Activated CD8-positive, alpha-beta memory T cell treated with anti-CD3 and anti-CD28 coated beads for 1 hour (primary cell): ENCODE measurements at places on chromosomes 5 and 9.
A peak's percentile ranks its signal among the peaks of the same experiment; 100 is the strongest.

GRCh38 chr5:57696825-57697570 is 214.4 kb upstream of the ACTBL2 start:
- no peak for DNase-seq

DNA sequence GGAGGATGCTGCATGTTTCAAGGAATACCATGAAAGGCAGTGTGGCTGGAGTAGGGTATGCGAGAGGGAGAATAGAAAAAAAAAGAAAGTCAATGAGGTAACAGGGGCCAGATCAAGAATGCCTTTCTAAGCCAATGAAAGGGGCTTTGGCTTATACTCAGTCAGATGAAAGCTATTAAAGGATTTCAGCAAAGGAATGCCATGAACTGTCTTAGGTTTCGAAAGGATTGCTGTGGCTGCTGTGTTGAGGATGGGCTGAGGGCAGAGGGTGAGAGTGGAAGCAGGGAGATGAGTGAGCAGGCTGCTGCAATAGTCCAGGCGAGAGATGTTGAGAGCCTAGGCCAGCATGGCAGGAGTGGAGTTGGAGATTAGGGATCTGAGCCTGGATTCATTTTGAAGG is 135.4 kb upstream of the CKMT2 start:
- no peak for DNase-seq

GRCh38 chr5:154374264-154374663 is 71.5 kb upstream of the SAP30L start:
- no peak for DNase-seq

- no peak for DNase-seq
These were observed 5.0 kb downstream of the NSMF start for GRCh38 chr9:137454145-137454596.

DNA sequence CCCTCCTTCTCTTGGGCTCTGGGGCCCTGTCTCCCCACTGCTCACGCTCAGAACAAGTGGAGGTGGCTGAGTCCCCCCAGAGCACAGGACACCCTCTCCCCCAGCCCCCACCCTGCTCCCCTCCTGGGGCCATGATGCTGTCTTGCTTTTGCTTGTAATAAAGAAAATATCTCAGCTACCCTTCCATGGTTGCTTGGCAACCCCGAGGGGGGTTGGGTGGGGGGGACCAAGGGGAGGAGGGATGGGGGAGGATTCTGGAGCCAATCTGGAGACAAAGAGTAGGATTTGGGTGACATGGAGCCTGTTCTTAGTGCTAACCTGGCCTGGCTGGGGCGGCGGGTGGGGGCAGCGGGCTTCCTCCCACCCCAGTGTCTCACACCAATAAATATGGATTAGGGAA is 16.1 kb upstream of the CERCAM start:
- no peak for DNase-seq

- DNase-seq: no peak
These were observed 108.9 kb upstream of the POU5F2 start for GRCh38 chr5:93850311-93850710.

DNA sequence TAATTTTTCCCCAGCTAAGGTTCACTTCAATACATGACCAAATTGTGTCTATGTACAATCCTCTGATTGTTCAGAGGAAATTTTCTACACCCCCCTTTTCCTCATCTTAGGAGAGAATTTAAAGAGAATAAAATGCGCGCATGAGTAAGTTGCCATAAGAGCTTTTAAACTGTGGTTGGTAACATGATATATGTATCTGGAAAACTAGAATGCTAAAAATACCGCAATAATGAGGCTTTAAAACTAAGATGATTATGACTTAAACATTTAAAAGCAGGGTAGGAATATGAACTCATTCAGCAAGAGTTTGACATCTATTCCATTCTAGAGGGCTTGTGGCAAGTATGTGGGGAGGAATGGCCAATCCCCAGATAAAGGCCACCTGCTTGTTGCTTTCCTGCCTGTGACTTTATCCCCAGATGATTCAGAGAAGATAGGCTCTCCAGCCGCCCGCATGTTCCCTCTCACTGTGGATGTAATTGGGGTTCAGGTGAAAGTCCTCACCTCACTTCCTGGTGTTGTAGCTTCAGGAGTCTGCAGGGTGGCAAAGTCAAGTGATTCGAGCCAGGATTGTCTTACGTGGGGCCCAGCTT is 26.5 kb upstream of the BASP1 start:
- no peak for DNase-seq

GRCh38 chr9:109100543-109101201 is 19.1 kb downstream of the TMEM245 start:
- no peak for DNase-seq

DNA sequence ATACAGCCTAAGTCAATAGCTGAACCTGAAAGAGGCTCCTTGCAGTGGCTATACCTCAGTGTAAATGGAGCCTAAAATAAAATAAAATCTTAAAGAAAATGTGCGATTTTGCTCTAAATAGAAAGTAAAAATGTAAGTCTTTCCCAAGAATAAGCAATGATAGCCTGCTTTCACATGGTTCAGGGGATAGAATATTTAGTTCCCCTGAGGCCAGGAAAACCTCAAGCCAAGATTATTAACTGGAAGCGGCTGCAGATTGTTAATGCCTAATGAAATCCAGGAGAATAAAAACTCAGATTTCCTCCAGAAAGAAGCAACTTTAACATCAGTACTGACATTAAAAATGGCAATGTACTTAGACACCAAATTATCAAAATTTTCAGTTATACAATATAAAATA is 463.7 kb downstream of the CYLC2 start:
- DNase-seq: no peak

DNA sequence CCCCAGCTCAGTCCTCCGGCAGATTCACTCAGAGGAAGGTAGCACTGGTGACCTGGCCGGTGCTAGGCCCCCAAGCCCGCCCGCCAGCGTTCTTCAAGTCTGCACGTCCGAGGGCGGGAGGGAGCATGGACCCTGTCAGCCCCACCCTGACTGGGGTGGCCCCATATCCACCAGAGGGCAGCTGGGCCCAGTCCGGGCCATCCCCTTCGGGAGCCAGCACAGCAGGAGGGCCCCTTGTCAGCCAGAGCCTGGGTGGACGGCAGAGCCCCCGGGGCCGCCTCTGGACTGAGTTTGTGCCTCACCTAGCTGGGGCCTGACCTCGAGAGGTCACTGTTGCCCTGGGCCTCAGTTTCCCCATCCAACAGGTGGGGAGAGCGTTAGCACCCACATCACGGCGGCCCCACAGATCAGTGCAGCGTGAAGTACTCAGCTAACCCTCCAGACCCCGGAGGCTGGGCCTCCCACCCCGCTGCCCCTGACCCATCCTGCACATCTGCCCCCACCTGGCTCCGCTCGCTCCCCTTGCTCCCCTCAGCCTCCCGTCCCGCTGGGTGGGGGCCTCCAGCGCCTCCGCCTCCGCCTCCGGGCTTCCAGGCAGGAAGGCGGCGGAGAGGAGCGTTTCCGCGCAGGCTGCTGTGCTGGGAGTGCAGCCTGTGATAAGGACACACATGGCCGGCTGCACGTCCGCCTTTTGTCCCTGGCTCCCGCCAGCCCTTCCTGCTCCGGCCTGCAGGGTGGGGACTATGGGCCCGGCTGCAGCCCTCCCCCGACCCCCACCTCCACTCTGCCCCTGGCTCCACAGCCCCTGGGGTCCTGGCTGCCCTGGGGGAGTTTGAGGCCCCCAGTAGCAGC is 16.6 kb upstream of the EGFL7 start:
- no peak for DNase-seq

- no peak for DNase-seq
These were observed 44.6 kb upstream of the SHOC1 start for GRCh38 chr9:111839387-111839786.

DNA sequence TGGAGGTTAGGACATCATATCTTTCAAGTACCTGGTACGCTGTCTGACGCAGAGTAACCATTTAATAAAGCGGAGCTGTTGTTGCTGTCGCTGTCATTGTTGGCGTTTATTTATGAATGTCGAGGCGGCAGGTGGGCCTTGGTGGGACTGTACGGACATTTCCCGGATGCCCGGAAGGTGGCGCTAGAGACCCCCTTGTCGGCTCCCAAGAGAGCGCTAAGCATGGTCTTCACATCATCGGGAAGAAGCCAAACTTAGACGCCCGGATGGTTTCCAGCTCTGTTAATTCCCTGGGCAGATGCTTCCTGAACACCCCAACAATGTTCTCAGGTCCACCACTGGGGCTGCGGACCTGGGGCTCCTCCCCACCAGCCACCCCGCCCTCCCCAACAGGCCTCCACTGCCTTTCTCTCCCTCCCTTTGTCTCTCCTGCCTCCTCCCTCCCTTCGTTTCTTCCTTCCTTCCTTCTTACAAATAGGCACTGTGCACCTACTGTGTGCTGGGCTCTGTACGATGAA is 54.1 kb downstream of the DUSP1 start:
- DNase-seq: peak; percentile 62

DNA sequence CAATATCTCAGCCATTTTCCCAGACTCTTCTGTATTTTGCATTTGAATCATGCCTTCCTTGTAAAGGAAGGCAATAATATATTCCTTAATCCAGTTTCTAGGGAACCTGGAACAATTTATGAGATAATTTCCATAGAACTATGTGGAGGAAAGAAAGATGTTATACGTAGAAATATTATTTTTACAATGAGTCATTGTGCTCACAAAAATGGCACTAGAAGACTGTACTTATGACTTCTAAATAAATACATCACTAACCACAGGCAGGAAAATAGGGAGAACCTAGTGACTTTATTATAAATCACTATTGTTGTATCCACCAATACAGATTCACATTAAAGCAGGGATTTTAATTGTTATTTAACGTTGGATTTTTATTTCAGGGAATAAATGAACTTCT is 87.6 kb downstream of the FBXO38 start:
- DNase-seq: no peak

DNA sequence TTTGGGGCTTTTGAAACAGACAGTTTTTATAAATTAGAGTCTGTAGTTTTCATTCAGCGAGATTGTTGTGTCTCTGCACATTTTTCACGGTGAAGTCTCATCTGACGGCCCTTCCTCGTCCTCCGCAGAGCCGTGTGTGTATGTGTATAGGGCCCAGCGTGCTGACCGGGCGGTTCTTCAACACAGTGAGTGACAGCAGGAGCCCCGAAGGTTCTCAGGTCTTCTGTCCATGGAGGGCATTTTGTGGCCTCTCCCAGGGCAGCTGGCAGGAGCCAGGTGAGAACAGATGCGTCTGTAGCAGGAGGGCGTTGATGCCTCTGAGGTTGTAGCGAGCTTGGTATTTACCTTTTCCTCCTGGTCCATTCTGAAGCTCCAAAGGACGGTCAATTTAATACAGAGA is 116.0 kb upstream of the LPCAT1 start:
- no peak for DNase-seq

DNA sequence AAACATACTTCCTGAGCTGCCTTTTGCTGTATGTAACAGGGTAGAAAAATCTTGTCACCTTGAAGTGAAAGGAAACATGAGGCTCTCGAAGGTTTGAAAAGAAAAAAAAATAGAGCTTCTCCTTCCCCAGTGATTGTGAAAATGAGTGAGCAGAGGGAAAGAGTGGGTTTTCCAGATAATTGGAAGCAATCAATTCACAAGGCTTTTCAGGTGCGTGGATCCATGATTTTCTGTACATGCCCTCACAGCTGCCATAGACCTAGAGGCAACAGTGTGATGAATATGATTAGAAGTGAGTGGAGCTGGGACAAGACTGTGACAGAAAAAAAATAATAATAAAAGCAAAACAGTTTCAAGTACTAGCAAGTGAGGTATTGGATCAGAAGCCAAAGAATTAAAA is 1422.5 kb upstream of the CDH6 start:
- no peak for DNase-seq

DNA sequence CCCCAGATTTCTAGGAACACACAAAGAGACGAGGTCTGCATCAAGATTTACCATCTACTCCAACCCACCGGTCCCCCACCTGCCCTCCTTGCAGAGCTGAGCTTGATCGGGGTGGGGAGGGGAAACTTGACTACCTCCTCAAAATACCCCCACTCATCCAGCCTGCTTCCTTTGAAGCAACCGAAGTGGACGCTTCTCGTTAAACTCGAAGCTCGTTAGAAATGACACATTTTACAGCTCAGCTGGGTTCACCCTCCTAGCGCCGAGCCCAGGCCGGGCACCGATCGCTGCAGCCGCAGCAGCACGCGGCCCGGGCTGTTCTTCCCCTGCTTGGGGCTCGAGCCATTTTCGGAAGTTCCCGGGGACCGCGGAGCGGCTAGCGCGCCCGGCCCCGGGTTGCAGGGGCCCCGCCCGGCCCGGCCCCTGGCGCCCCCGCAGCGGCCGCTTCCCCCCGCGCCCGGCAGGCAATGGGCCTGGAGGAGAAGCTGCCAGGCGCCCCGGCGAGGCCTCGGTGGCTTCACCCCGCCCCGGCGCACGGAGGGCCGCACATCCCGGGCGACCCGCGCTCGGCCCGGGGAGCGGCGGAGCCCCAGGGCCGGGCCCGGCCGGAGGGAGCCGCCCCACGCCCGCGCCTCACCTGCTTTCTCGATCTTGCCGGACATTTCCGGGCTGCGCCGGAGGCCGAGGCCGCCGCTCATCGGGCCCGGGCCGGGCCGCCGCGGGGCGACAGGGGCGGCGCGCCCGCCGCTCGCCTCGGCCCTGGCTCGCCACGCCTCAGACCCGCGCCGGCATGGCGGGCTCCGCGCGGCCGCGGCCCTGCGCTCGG is 530 bp downstream of the RAPGEF1 start:
- DNase-seq: no peak

GRCh38 chr5:161278739-161279660 is 267.5 kb downstream of the GABRB2 start:
- DNase-seq: no peak

GRCh38 chr5:131302506-131302905 is 38.7 kb downstream of the CDC42SE2 start:
- DNase-seq: no peak

DNA sequence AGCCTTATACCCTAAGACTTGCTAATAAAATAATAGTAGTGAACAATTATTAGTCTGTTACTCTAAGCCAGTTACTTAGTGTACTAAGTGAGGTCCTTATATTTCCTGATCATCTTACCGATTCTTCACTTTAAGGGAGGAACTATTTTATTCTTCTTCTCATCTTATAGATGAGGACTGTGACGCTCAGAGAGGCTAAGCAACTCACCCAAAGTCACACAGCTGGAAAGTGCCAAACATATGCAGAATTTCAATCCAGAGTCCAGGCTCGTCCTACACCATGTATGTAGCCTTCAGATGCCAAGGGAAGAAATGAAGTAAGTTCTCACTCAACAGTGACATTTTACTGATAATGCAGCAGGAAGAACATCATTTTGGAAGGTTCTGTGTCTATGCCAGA is 34.4 kb upstream of the ARAP3 start:
- no peak for DNase-seq

- no peak for DNase-seq
These were observed 114.4 kb upstream of the LIFR start for GRCh38 chr5:38670878-38671277.

DNA sequence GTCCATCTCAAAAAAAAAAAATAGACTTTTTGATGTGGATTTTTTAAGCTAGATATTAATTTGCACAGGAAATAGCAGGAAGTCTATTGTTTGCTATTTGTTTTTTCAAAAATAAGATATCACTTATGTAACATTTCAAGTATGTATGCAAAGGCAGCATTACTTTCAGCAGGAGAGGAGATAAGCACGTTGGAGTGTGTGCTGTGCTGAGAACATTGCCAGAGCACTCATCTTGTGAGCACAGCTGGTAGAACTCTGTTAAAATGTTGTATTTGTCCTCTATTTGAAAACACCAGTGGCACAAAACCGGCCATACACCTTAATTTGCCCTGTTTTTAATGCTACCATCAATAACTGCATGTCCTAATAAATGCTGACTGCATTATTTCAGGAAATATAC is 1061.9 kb upstream of the CDH18 start:
- no peak for DNase-seq

- DNase-seq: no peak
These were observed 31.7 kb downstream of the BASP1 start for GRCh38 chr5:17249029-17249634.
